Psoas muscle (tissue), 8 donors: ENCODE measurements at places on chromosomes 13 and 19.
A peak's percentile ranks its signal among the peaks of the same experiment; 100 is the strongest.

DNA sequence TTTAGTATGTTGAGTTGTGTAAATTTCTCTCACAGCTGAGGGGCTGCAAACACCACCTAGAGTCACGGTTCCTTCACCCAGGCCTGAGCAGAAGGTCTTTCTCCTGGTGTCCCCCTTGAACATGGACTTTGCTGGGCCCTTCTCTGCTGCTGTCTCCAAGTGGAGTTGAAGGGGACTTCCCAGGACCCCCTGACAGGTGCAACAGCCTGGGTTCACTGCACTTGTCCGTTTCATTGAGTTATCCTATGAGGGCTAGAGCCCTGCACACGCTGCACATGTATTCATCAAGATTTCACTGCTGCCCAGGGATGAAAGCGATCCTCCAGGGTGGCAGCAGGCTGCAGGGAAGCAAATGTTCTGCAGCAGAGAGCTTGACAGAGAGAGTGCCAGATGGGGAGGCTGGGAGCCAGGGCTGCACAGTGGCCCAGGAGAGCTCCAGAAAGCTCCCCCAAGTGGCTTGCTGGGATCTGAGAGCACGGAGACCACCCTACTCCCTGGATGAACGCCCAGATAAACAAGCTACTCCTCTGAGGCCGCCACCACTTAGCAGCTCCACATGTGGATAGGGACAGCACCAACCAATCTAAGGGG is 10.3 kb downstream of the TMEM272 start:
- no peak overlapping the region for H3K27ac ChIP-seq
- no peaks in the 10 kb centered on the region for H3K27me3 ChIP-seq
- no peak overlapping the region for H3K4me3 ChIP-seq
- DNase-seq: no peak

GRCh38 chr19:1205114-1206099 is at the start of gene STK11:
TSS of gene STK11 (plus strand) at chr19:1205778. CDS start at chr19:1206914, 1,136 bp downstream.
- peak; percentile 100 for DNase-seq
- H3K4me3 ChIP-seq: peak within 1 kb of the TSS; percentile 92

DNA sequence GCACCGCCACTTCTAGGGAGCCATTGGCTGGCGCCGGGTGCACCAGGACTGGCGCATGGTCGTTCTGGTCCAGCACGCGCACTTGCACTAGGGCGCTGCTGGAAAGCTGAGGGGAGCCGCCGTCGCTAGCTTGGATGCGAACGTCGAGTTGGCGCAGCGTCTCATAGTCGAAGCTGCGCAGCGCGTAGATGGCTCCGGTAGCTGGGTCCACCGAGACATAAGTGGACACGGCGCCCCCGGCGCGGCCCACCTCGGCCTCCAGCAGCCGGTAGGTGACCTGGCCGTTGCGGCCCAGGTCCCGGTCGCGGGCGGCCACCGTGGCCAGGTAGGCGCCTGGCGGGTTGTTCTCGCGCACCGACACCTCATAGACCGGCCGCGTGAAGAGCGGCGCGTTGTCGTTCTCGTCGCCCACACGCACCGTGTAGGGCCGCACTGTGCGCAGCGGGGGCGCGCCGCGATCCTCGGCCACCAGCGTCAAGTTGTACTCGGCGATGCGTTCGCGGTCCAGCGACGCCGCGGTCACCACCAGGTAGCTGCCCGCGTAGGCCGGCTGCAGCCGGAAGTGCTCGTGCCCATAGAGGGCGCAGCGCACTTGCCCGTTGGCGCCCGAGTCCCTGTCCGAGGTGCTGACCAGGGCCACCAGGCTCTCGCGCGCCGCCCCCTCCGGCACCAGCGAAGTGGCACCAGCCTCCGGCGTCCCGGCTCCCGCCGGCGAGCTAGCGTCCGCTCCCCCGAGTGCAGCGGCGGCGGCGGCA is 1.7 kb downstream of the PCDH8 start:
- peaks cover 45% of the 10 kb centered on the region for H3K27me3 ChIP-seq
- no peaks in the 10 kb centered on the region for H3K36me3 ChIP-seq
- peaks cover 3% of the 10 kb centered on the region for H3K4me1 ChIP-seq
- peak overlapping the region; percentile 24 for H3K4me3 ChIP-seq

GRCh38 chr13:103965506-103966243 is 899.5 kb upstream of the SLC10A2 start:
- no peaks in the 10 kb centered on the region for H3K36me3 ChIP-seq
- peaks cover 18% of the 10 kb centered on the region for H3K4me1 ChIP-seq
- DNase-seq: no peak
